Fibroblast of villous mesenchyme (primary cell): ENCODE measurements at places on chromosomes 4 and X. TPM values are rescaled to one million over a fixed set of nuclear protein-coding genes. Genes with fewer than 3 reads are reported as not detected.

GRCh38 chr4:84146300-84146959, 352.7 kb downstream of the NKX6-1 start:
- no peak for DNase-seq

CFAP47 gene
- not detected in 2 replicates for total RNA-seq

GRCh38 chrX:108097380-108097779, 5.8 kb downstream of the ATG4A start:
- DNase-seq: no peak

- DNase-seq: no peak
Observed at GRCh38 chrX:34270434-34270833, 138.3 kb upstream of the FAM47A start.

NEXMIF gene
- not detected in 2 replicates for total RNA-seq

GRCh38 chrX:17242470-17242869, 132.5 kb upstream of the NHS start:
- peak; percentile 51 for DNase-seq

- DNase-seq: no peak
Observed at GRCh38 chrX:152988536-152989291, 5.2 kb downstream of the PNMA5 start.

GRCh38 chr4:111127841-111128240, 505.0 kb upstream of the PITX2 start:
- peak; percentile 59 for DNase-seq

DNA sequence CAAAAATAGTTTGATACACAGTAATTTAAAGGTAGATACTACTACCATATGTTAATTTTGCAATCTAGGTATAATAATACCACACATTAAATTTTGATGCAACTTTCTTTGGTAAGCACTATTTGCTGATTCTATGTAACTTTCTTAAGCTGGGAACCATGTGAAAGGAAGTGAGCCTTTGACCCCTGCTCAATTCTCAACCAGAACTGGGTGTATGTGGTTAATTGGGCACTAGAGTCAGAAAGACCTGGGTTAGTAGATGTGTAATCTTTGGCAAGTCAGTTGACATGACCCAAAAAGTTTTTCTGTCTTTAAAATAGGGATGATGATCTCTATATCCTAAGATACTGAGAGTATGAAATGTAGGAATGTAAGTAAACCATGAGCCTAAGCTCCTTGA, 22.4 kb downstream of the TLR2 start:
- DNase-seq: no peak

PPP4R3C gene
- total RNA-seq: not detected in 2 replicates

CCNA2 gene
- 27.1 and 54.0 TPM in 2 replicates for total RNA-seq

- no peak for DNase-seq
Observed at GRCh38 chrX:30573125-30573524, 4.4 kb downstream of the TASL start.

DNA sequence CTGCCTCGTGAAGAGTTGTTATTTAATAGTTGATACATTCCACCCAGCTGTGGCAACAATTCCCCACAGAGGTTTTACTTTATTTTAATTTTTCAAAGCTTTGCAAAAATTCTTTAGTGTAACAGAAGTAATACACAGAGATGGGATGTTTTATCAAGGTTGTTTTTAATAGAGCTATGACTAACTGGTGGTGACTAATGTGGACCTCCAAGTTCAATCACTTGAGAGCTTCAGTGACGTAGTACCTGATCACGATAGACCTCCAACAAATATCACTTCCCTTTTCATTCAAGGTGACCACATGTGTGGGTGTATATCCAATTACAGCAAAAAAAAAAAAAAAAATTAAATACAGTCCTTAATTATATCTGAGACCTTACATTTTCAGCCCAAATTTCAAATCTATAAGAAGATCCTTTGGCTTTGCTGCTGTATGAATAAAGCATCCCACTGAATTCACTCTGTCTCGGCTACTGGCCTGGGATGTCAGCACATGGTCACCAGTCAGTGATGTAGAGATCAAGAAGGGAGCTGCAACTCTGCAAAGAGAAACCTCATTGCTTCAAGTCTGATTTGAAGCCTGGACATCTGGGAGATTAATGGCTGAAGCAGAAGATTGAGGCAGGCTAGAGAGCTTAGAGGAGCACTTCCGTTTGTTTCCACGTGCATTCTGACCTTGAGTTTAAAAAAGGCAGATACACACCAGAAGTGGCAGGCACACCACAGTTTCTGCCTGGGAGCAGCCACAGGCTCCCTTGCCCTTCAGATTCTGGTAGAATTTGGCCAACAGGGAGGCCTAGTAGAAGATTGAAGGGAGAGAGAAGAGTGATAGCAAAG, 345.9 kb upstream of the NOCT start:
- DNase-seq: peak; percentile 75

UBA1 gene
- total RNA-seq: 189 and 212 TPM in 2 replicates

DNA sequence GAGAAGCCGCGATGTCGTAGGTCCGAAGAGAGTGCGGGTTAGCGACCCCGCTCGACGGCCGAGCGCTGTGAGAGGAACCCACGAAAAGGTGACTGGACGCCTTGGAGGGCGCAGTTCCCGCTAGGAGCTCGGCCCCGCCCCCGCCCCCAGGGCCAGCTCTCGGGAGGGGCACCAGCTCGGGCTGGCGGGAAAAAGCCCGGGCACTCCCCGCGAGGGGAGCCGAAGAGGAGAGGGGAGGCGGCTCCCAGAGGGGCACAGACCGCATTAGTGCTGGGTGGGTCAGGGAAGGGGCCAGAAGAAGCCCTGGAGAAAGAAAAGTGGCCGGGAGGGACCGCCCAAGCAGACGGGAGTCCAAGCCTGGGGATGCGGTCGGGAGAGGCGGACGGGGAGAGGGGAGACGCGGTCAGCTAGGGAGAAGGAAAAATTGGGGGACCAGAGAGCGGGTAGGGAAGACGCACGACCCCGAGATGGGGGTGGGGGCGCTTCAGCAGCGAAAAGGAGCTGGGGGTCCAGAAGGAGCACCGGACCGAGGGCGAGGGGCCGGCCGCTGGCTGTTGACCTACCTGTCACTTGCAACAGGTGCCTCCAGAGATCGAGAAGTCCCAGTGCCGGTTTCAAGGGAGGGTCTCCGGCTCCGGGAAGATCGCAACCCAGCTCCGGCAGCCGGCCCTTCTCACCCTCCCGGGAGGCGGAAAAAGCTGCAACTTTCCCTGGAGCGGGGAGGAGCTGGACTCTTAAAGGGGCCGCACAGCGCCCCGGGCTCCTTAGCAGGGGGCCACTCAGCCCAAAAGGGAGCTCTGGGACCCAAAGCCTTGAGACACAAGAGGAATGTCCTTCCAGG, at the start of gene SYTL4:
Gene SYTL4, minus strand, starts transcription at position 681 of the 841 bp plus-strand sequence. CDS start 30,084 bp downstream, outside the sequence.
- peak; percentile 22 for DNase-seq

GRCh38 chrX:24561121-24561520, 86.0 kb downstream of the PCYT1B start:
- DNase-seq: peak; percentile 22

DNA sequence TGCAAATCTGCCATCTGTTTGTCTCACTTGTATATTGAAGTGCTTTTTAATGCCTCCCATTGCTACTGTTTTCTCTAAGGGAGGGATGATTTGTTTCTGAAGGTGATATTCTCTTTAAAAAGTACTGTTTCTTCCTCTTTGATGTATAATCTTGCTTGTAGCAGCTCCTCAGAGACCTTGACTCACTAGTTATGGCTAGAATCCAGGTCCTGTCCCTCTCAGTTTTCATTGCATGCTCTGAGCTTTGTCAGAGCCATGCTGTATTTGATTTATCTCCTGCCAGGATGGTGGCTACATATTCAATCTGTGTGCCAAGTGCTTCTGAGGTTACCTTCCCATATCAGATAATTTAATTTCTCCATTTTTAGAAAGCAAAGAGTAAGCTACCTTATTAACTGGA, 56.0 kb downstream of the GLUD2 start:
- DNase-seq: no peak

- peak; percentile 47 for DNase-seq
Observed at GRCh38 chr4:184617600-184618196, 31.5 kb downstream of the CASP3 start.

GRCh38 chr4:55358668-55359067, 12.6 kb downstream of the SRD5A3 start:
- peak; percentile 93 for DNase-seq

SETD7 gene
- 74.4 and 107 TPM in 2 replicates for total RNA-seq

- DNase-seq: no peak
Observed at GRCh38 chrX:68121835-68122234, 311.5 kb downstream of the OPHN1 start.

- peak; percentile 26 for DNase-seq
Observed at GRCh38 chrX:43836435-43837184, 45.6 kb downstream of the MAOB start.

GRCh38 chrX:77447653-77448569, 722 bp downstream of the FGF16 start:
- no peak for DNase-seq

SUPT20HL1 gene
- total RNA-seq: not detected in 2 replicates

MAGIX gene
- total RNA-seq: 1.9 and 2.2 TPM in 2 replicates

GRCh38 chr4:92307181-92307580, 3.4 kb downstream of the GRID2 start:
- no peak for DNase-seq

TEC gene
- total RNA-seq: 0.32 and 0.43 TPM in 2 replicates

OTUD6A gene
- total RNA-seq: not detected in 2 replicates

DNA sequence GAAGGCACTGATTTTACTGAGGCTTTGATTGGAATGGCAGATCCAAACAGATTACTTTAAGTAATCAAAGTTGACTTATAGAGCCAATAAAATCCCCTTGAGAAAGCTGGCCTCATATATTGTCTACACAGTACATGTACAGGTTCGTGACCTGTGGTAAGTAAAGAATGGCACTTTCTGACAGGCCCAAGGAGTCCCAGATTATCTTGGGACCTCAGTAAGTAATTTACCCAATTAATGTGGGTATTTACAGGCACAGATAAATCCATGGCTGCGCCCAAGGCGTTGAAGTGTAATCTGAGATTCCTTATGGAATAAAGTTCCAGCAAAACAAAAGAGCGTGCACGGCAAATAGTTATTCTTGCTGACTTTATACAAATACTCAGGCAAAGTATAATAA, 62.4 kb downstream of the PAGE2 start:
- no peak for DNase-seq

DNA sequence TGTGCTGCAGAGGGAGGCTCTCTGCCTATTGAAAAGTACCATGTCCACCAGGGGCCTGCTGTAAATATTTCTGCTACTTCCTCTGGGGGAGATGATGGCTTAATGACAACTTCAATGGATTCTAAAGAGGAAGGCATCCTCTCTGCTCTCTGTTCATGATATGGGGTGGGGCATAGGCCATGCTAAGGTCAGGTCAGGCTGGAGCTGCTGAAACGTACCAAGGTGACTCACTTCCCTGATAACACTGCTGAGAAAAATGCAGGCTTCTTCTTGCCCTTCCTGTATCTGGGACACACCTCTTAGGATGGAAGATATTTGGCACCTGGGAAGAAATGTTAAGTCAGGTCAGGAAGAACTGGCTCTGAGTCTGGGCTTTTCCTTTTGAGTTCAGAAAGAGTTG, 31.5 kb downstream of the HS3ST1 start:
- no peak for DNase-seq

DNA sequence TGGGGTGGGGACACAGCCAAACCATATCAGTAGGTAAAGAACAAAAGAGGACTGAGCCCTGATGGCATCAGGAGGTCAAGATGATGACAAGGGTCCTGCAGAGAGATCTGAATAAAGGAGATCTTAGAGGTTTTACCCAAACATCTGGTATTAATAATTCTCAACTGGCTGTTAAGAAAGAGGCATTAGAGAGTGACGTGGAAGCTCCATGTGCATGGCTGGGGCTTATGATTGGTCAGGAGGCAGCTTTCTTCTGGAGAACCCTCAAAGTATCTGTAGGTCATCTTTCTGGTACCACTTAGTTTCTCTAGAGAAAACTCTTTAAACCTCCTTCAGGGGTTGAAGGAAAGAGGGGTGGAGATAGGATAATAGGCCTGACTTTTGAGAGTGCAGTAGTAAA, 18.7 kb downstream of the MGST2 start:
- peak; percentile 31 for DNase-seq

C1QTNF7 gene
- 1.7 and 1.9 TPM in 2 replicates for total RNA-seq

TRAM1L1 gene
- 2.6 and 3.0 TPM in 2 replicates for total RNA-seq

GLRA2 gene
- total RNA-seq: 0.32 TPM in 1 of 2 replicates, not detected in the other

SERPINA7 gene
- total RNA-seq: not detected in 2 replicates

CYLC1 gene
- not detected in 2 replicates for total RNA-seq

PWWP3B gene
- 4.5 and 5.2 TPM in 2 replicates for total RNA-seq

DNA sequence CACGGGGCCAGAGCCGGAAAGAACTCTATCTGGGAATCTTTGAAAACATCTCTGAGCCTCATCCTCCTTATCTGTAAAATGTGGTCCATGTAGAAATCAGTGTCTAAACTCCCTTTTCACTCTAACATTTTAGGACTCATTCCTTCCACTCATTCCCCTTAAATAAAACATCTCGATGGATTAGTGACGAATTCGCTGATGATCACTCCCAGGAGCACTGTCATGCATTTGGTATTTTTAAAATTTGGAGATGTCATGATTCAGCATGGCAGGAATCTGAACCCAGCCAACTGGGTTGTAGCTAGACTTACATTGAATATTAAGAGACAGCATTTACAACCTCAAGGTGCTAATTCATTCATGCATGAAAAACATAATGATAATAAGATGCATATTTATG, 88.1 kb downstream of the SPANXN3 start:
- DNase-seq: peak; percentile 11

PABPC1L2A gene
- total RNA-seq: not detected in 2 replicates

GRCh38 chr4:7256984-7257810, 64.9 kb downstream of the SORCS2 start:
- no peak for DNase-seq

GRCh38 chrX:13759152-13759718, 24.7 kb downstream of the OFD1 start:
- DNase-seq: no peak

DNA sequence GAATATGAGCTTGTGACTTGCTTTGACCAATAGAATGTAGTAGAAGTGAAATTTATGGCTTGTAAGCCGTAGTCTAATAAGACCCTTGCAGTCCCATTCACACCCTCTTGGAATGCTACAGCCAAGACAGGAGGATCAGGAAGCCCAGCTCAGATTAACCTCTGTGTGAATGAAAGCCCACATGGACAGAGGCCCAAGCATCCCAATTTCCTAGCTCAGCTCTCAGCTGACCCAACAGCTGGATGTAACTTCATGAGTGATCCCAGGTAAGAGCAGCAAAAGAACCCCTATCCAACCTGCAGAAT, 12.8 kb upstream of the PPM1K start:
- DNase-seq: no peak

DNA sequence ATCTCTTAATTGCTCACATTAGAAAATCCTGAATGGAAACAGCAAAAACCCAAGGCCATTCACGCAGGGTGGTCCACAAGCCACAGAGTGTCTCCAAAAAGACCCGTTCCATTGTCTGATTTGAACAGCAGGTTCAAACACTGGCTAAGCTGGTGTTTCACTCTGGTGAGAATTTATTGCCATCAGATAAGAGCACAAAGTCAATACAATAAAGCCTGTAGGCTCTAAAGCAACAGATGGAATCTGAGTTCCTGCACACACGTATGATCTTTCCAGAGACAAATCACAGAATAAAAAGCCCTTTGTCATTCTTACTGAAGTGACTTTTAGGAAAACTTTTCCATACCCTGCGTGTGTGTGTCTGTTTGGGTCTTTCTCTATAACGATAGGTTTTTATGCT, 5.1 kb upstream of the SFRP2 start:
- DNase-seq: no peak

GRCh38 chr4:17112292-17112659, 213.8 kb upstream of the LDB2 start:
- DNase-seq: no peak

GRCh38 chr4:9894644-9895332, 113.4 kb downstream of the DRD5 start:
- no peak for DNase-seq

GRCh38 chrX:41119803-41120202, 34.6 kb downstream of the USP9X start:
- no peak for DNase-seq
